ENCODE measurements at places on chromosomes 13 and 19.
A peak's percentile ranks its signal among the peaks of the same experiment; 100 is the strongest.

DNA sequence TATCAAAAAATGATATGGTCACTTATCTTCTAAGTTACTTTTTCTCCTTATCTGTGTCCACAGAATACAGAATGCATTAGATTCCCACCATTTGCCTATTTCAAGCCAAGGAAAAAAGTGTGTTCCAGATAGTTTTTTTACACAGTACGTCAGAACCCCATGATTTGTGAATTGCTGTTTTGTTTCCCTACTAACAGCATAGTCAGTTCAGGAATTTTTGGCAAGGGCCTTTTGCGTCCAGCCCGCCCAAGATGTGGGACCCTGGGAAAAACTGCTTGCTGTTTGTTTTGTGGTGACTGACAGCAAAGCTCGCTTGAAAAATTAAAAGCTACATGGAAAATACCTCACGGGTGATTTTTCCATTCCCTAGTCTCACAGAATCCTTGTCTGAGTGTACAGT is 20.4 kb upstream of the FAM216B start:
- no peak for DNase-seq

GRCh38 chr13:45434556-45435371 is 16.6 kb upstream of the SLC25A30 start:
- no peak for DNase-seq

GRCh38 chr19:4272894-4273293 is 6.2 kb upstream of the SHD start:
- no peak for DNase-seq

DNA sequence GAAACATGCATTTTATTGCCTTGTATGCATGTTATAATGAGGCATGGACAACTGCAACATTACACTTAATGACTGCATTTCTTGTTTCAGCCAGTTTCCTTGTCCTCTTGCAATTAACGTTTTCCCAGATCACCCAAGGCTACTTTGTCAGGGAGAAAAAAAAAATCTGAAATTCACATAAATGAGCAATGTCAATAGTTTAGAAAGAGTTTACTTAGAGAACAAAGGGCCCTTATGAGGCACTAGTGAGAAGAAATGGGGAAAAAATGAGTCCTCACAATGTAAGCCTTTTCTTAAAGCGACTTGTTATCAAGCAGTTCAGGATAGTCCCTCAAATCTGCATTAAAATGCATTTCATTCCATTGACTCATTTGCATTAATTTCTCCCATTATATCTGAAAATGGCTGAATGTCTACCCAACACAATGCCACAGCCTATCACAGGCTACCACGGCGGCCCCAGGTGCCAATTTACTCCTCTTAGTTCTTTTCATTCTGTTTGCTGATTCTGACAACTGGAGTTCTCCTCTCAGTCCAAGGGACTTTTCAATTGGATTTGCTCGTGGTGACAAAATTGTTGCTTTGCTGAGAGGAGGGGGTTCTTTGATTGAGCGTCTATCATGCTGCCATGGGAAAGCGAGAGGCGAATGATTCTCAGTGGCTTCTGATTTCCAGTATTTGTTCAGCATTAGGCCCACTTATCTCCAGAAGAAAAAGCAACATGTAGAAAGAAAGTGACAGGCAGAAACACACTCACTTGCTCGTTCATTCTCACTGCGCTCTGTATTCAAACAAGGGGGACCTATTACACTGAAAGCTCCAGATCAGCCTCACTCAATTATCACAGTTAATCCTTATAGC is 107.1 kb downstream of the DACH1 start:
- DNase-seq, result no peak

GRCh38 chr13:43377973-43378372 is 354.6 kb downstream of the DNAJC15 start:
- no peak for DNase-seq

- no peak for DNase-seq
Measured at GRCh38 chr13:50386541-50387050, 371.4 kb downstream of the KCNRG start.

DNA sequence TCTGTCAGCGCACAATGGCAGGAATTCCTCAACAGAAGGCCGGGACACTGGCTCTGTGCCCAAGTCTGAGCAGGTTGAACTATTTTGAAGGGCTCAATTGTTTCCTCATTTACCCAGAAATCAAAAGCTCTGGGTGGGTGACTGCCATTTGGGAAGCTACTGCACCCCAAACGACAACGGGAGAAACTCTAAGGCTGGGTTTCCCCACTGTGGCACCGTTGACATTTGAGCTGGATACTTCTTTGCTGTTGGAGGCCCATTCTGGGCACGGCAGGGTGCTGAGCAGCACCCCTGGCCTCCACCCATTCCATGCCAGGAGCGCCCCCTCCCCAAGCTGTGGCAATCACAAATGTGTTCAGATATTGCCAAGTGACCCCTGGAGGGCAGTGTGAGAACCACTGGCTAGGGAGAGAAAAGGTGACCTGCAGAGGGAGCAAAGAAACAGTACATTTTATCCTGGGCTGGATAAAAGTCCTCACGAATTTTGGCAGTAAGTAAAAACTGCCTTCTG is 62.5 kb downstream of the RFX2 start:
- no peak for DNase-seq

- no peak for DNase-seq
Measured at GRCh38 chr19:793806-794205, 3.4 kb upstream of the PTBP1 start.

- DNase-seq, result no peak
Measured at GRCh38 chr13:43377149-43377548, 353.8 kb downstream of the DNAJC15 start.

DNA sequence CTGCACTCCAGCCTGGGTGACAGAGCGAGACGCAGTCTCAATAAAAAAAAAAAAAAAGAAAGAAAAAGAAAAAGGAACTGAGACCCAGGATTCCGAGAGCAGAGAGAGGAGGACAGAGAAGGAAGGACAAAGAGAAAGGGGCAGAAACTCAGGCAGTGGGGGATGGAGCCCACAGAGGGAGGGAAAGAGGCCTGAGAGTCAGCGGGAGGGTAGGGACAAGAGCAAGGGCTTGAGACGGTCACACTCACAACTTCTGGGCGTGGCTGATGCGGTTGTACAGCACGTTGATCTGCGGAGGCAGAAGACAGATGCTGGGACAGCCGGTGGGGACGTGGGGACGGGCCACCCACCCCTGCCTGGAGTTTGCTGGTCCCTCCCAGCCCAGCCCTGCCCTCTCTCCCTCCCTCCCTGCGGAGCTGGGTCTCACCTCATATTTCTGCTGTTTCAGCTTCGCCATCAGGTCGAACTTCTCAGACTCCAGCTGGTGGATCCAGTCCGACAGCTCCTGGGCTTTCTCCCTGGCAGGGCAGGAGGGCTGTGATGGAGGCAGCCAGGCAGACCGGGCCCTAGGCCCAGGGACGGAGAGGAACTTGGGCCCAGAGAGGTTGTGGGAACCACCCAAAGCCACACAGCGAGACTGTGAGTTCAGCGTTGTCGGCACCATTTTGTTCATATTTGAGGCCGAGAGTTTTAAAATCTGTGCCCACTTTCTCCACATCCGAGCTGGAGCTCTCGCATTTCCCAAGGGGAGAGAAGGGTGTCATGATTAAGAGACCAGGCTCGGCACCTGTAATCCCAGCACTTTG is 15.2 kb downstream of the TNNT1 start:
- DNase-seq, result no peak

- no peak for DNase-seq
Measured at GRCh38 chr19:50162988-50163387, at the start of gene IZUMO2. Gene IZUMO2, minus strand, starts transcription at chr19:50163281. Its CDS starts 87 bp downstream, at chr19:50163194.

- DNase-seq, result no peak
Measured at GRCh38 chr13:50994651-50995050, 85.1 kb downstream of the RNASEH2B start.

GRCh38 chr19:5690955-5691821 is 1.1 kb downstream of the RPL36 start:
- peak; percentile 57 for DNase-seq

DNA sequence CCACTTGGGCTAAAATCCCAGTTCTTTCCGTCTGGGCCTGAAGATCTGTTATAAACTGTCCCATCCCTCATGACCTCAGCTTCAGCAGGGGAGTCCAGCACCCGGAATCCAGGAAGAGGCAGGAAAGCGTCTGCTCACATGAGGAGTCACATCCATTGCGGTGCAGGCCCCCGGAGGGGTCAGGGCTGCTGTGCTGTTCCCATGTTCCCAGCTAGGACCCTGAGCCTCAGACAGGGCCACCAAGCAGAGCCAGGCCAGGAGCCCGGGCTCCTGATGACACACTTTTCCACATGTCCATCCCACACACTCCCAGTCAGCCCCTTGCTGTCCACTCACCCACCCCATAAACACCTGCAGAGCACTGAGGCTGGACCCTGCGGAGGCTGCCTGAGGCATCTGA is 45.3 kb upstream of the VSTM2B start:
- no peak for DNase-seq

DNA sequence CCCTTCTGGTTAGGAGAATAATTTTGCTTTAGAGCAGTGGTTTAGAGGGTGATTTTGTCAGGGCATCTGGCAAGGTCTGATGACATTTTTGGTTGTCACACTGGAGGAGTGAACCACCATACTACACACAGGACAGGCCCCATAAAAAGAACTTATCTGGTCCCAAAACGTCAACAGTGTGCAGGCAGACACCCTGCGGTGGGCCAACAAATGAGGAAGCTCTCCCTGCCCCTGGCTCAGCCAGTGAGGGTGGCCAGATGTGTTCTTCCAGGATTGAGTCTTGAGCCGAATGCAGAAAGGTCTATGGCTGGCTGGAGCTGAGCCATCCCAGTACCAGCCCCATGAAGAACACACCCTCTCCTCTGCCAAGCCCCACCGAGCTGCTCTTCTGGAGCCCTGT is 149.2 kb downstream of the MIPEP start:
- DNase-seq, result no peak

- DNase-seq, result no peak
Measured at GRCh38 chr13:48210178-48210577, 22.8 kb upstream of the ITM2B start.

DNA sequence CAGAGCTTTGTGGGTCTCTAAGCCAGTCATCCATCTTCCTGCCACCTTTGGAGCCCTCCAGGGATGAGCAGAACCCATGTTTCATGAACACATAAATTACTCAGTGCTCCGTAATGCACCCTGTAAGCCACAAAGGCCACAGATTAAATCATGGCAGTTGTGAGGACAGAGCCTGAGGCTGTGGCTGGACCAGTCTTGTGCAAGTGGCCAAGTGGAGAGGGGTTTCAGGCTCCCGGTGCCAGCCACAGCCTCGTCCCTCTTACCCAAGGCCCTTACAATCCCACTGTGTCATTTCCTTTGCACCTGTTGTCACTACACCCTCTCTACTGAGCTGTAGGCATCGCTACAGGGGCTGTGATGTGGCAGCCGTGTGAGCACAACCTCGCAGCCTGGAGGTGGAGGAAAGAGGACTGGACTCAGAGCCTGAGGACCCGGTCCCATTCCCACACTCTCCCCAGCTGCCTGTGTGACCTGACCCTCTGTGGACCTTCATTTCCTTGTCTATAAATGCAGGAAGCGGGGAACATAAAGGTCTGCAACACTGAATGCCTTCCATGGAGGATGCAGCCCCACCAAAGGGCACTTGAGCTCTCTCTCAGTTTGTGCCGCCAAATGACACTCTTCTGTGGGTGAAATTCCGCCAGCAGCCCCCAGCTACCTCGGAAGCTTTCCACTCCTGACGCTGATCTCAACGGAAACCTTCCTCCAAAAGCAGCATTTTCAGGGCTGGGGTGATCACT is 792.0 kb downstream of the UQCRFS1 start:
- DNase-seq, result no peak

DNA sequence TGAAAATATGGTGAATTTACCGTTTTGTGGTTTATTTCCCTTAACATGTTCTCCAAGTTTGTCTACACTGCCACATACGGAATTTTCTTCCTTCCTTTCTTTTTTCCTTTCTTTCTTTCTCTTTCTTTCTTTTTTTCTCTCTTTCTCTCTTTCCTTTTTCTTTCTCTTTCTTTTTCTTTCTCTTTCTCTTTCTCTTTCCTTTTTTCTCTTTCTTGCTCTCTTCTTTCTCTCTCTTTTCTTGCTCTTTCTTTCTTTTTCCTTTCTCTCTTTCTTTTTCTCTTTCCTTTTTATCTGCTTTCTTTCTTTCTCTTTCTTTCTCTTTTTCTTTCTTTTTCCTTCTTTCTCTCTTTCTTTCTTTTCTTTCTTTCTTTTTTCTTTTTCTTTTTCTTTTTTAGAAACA is 1962.3 kb upstream of the PCDH20 start:
- DNase-seq, result no peak

GRCh38 chr13:85509512-85509911 is 289.7 kb downstream of the SLITRK6 start:
- no peak for DNase-seq

DNA sequence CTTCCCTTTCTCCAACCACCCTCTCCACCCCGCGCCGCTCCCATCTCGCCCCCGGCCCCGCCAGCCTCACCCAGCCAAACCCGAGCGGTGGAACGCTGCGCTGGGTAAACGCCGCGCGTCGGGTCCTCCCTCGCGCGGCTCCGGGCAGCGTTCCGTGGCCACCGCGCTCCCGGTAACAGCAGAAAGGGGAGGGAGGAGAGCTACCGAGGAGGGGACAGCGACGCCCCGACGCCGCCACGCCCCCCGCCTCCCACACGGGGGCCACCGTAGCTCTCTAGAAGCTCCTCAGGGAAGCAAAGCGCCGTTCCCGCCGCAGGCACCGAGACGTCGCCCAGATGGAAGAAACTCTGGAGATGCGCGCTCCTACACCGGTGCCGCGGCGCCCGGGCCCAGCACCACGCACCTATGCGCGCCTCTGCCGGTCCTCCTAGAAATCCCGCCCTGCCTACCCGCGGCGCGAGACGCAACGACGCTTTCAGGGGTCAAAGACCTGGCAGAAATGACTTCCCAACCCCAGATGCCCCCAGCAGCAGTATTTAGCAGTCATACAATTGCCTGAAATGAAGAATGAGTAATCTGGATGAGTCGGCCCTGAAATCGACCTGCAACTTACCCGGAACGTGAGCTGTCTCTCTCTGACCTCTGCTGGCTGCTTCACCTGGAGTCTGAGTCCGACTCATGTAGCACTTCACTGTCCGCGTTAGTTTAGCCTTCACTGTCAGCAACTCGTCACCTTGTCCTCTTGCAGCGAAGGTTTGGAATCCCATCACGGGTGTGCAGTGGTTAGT is at the start of gene RUBCNL:
Gene RUBCNL (minus strand): TSS at position 189 of the 788 bp plus-strand sequence. CDS start 14,777 bp downstream, outside the sequence.
- peak; percentile 47 for DNase-seq

- no peak for DNase-seq
Measured at GRCh38 chr19:4077800-4078684, 11.3 kb upstream of the ZBTB7A start.

GRCh38 chr19:9296336-9296735 is 13.3 kb downstream of the ZNF699 start:
- no peak for DNase-seq

- DNase-seq, result no peak
Measured at GRCh38 chr13:33150126-33150525, 133.9 kb downstream of the KL start.

DNA sequence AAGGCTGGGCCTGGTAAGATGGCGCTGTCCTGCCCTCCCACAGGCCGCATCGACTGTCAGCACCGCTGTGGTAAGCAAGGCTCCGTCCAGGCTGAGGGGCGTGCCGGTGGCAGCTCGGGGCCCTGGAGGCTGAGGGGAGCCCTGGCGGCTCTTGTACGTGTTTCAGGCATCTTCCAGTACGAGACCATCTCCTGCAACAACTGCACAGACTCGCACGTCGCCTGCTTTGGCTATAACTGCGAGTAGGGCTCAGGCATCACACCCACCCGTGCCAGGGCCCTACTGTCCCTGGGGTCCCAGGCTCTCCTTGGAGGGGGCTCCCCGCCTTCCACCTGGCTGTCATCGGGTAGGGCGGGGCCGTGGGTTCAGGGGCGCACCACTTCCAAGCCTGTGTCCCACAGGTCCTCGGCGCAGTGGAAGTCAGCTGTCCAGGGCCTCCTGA is 1.2 kb downstream of the IZUMO4 start:
- DNase-seq, result no peak

Data from stimulated activated CD8-positive, alpha-beta memory T cell treated with anti-CD3 and anti-CD28 coated beads, Interleukin-2, amount 100 ng/mL, for 48 hours (primary cell).